Stimulated activated naive CD4-positive, alpha-beta T cell treated with Interleukin-2 at 50 U/mL for 16 hours (primary cell): ENCODE measurements at places on chromosomes 4 and X.

GRCh38 chr4:40887764-40888131 lies 138.0 kb downstream of the NSUN7 start:
- no peak for DNase-seq

DNA sequence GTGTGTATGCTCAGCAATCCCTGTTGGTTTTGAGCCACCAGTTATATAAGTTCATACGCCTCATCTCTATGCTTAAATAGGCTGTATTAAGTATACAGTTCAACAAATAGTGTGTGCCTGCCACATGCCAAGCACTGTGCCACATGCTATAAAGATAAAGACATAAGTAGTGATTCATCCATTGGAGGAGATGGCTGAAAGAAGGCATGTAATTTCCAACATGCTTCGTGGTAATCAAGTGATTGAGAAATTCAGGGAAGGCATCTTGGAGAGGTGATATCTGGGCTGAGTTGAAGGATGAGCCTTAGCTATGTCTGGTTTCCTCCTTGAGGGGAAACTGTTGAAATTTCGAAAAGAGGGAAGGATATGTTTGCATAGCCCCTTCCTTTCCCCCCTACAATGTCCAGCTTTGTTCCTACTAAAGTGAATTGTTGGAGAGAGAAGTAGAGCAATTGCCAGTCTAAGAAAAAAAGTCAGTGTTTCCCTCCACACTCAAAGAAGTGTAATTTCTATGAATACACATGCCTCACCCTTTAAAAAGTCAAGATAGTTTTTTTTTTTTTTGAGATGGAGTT lies 96.5 kb downstream of the ARHGAP10 start:
- DNase-seq = no peak

DNA sequence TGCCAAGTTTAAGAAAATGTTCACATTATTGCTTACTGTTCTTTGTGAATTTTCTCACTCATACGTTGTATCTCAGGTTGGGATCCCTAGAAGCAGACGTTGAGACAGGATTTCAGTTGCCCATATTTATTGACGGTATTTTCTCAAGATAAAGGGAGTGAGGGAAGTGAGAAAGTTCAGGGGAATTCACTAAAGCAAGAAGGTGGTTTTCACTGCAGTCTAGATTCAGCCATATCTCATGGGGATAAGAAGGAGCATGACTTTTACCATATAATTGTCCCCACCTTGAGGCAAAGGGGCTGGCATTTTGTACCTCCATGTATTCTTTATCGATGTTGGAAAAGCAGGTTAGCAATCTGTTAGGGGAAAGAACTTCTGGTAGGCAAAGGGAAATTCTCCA lies 543.0 kb downstream of the CCSER1 start:
- DNase-seq = no peak

- DNase-seq = no peak
These were observed 71.8 kb downstream of the DIAPH2 start for GRCh38 chrX:96756491-96756890.

GRCh38 chrX:138853936-138854335 lies 142.4 kb upstream of the FGF13 start:
- no peak for DNase-seq

DNA sequence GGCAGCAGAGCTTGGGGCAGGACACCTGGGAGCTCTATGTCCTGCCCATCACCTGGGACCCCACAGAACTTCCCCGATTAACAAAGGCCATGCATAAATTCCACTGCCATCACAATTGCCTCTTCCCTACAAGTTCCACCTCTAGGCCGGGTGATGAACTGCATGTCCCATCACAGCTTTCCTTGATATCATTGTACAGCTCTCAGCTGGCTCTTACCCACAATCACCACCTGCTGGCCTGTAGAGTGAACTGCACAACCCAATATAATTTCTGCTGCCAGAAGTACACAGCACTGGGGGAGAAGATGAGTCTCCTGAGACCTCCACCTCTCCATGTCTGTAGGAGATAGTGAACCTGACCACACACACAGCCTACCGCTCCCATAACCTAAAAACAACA lies 285.0 kb upstream of the AADAT start:
- no peak for DNase-seq

- no peak for DNase-seq
These were observed 115.6 kb downstream of the TMEM164 start for GRCh38 chrX:110118530-110118929.

DNA sequence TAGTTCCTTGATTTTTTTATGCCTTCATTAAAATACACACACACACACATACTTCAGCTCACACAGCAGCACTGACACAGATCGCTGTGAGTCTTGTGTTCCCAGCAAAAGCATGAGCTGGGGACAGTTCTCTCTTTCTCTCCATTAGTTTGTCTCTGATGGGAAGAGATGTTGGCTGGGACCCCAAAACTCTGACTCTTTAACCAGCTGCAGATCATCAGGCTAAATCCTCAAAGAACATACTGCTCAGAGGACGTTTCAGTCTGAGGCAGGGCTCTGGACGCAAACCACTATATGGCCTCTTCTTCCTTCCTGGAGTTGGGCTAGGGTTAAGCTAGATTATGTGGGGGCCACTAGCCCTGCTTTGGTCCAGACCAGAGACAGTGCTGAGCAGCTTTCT lies 109.6 kb downstream of the NHSL2 start:
- DNase-seq = no peak
